Cortex of kidney (tissue), 1 donor: ENCODE measurements at places on chromosomes 12 and 14.

DNA sequence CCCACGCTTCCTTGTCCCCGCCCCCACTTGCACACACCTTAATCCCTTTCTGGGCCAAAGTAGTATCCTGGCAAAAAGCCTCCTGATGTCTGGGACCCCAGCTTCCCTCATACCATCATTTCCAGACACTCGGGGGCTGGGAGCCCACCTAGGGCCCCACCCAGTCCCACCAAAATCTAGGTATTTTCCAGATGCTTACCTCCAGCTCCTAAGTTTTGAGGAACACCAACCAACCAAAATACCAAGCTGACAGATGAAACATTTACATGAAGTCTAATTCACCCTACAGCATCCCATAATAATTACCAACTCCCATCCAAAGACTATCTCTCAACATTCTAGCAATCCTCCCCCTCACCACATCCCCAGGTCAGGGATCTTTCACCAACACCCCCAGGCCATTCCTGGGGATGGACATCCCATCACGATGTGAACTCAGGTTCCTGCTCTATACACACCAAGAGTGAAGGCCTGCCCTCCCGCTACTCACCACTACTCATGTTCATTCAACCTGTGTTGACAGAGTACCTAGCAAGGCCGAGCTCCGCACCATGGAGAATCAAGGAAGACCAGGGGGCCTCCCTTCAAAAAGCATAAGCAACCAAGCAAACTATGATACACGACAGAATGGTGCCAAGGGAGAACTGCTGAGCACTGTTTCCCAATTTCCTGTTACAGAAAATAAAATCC is 1.6 kb upstream of the CHD4 start:
- no peak for DNase-seq

- no peak for DNase-seq
Measured at GRCh38 chr14:75727124-75727523, 66.1 kb downstream of the TTLL5 start.

DNA sequence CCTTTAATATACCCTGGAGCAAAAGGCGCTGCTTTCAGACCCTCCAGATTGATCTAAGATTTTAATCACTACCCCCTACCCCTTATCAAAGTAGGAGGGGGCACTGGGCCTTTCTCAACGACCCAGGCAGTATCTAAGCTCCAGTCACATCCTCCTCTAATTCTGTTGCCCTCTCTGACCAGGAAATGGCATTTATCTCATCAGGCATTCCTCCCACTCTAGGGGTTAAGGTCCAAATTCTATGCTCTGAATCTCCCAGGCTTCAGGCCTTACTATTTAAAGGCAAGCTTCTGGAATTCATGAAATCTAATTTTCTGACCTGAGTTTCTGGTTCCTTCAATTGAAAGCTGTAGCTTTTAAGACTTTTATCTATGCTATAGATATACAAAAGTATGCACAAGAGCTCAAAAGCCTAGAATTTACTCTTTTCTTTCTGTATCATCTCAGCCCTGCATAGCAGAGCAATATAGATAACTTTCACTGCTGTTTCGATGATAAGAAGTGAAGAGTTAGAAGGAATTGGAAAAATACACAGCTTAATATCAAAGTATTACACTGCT is 622.9 kb downstream of the RPS29 start:
- no peak for DNase-seq

DNA sequence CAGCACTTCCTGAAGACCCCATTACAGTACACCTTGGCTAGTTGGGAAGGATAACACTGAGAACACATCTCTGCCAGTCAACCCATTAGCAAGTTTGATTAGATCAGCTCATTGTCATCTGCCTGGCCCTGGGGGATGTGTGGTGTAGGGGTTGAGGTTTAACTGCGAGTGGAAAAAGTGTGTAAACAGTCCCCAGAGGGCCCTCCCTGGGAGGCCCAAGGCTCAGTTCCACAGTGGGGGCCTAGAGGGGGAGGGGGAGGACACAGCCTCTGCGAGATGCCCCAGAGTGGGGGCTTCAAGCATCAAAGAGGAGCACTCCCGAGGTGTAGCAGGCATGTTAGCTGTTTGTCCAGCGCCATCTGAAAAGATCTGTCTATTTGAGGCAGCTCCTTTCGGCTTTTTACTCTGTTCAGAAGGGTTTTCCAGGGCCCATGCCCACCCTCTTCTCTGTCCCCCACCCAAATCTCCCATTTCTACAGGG is 344 bp downstream of the LPAR5 start:
- DNase-seq, result no peak

DNA sequence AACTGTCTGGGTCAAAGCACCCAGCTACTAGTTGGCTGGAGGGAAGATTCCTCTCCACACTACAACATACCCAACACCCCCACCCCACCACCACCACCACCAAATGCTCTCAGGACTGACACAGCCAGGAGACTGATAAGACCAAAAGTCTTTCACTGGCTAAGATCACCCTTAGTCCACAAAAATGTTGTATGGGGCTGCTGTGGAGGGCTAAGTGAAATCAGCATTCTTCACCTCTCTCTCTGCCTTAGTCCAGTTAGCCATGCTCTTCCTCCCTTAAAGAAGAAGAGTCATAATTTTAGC is 106.2 kb downstream of the NUAK1 start:
- DNase-seq, result no peak

- no peak for DNase-seq
Measured at GRCh38 chr12:131803961-131804521, 24.2 kb upstream of the MMP17 start.

- DNase-seq, result no peak
Measured at GRCh38 chr12:12592930-12593329, 18.7 kb upstream of the CREBL2 start.

DNA sequence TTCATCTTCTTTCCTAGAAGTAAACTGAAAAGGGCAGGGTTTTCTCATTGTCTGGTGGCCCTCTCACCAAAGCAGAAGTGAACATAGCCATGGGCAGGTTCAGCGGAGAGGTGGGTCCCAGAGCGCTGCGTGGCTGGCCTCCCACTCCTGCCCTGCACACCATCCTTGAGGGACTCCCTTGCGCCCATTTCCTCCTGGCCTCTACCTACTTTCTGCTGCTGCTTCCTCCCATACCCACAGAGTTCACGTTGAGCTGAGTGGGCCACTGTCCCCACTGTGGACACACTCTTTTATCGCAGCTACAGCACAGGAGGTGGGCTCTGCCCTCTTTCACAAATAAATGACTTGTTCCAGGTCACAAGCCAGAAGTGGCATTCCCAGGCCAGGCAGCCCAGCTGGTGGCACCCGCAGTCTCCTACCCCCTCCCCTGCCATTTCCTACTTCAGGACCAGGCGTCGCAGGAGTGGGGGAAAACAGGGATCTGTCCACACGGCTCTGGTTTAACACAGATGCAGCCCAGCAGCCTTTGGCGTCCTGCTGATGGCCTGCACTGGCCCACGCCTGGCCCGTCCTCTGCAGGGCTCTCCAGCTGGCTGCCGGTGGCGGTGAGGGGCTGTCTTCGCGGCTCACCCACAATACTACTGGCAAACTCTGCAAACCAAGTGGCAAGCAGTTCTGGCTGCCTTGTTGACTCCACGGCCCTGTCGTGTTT is 4.9 kb downstream of the SIVA1 start:
- DNase-seq, result no peak

- DNase-seq, result no peak
Measured at GRCh38 chr12:95205685-95206084, 11.6 kb downstream of the FGD6 start.

- no peak for DNase-seq
Measured at GRCh38 chr14:55715889-55716288, 135.9 kb downstream of the KTN1 start.

DNA sequence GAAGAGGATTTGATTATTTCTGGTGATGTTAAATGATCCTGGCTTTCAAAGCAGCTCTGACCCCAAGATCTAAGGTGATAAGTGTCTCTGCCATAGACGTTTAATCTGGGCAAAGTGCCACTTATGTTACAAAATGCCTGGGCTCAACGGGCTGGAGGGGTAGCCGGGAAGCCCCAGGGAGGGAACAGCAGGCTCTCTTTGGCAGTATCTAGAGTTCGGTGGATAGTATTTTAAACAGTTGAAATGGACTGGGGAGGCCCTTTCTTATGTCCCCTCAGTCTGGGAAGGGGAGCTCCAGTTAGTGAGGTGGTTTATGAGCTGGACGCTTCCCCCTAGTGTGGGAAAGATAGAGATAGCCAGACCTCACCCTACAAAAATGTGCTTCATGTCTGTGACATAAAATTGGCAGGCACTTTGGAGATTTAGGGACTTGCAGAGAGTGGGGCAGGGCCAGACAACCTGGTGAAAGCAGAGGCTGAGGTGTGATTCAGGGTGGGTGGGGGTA is 5.5 kb upstream of the HOXC11 start:
- DNase-seq, result no peak

- no peak for DNase-seq
Measured at GRCh38 chr12:113194971-113195391, 9.5 kb downstream of the RITA1 start.

DNA sequence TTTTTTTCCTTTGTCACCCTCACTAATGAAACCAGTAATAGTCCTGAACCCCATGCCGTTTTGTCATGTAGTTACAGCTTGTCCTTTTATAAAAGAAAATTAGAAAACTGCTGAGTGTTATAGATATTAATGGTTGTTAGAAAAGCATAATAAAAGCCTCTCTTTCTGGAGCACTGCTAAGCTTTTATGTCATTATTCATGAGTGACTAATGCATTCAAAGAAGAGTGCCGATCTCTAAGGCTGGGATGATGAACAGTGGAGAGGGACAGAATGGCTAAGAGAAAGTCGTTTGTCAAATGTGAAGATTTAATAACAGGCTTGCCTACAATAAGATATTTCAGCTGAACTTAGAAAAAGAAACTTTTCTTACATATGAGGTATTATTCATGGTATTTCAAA is 121.6 kb downstream of the MGAT4C start:
- no peak for DNase-seq

- DNase-seq, result no peak
Measured at GRCh38 chr12:58176296-58176869, 235.0 kb downstream of the ATP23 start.

GRCh38 chr12:56808954-56809353 is 45.8 kb downstream of the HSD17B6 start:
- DNase-seq, result no peak

GRCh38 chr14:92609955-92610354 is 96.4 kb downstream of the RIN3 start:
- DNase-seq, result no peak

GRCh38 chr12:76111209-76111749 is 26.8 kb upstream of the NAP1L1 start:
- no peak for DNase-seq

DNA sequence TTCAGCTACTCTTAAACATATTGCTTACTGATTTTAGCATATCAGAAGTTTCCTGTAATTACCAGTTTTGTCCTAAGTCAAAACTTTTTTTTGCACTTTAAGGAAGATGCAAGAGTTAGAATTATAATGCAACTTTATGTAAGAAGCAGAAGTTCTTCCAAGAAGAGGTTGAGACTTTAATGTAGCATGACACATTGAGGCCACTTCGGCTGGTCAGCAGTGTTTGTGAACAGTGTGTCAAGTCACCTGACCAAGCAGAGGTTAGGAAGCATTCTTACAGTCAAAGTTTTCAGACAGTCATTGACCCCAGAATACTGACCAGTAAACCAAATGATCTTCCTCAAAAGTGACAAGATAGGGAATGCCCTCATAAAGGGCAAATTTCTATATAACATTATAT is 15.2 kb downstream of the FGFR1OP2 start:
- DNase-seq, result no peak

DNA sequence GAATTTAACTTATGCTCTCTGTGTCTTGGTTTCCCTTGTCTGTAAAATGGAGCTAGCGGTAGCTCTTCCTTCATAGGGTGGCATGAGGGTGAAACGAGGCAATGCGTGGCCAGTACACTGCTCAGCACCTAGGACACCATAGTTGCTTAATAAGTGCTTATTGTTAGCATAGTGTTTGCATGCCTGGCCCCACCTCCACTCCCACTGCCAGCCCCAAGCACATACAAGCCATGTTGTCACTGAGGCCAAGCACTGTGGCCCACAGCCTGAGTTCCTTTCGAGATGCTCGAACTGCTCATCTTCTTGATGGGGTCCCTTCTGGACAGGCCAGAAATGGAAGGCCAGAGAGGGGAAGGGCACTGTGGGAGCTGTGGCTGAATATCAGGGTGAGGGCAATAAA is 839 bp downstream of the FICD start:
- no peak for DNase-seq

- DNase-seq, result no peak
Measured at GRCh38 chr14:62270236-62270635, 508.0 kb downstream of the SNAPC1 start.

DNA sequence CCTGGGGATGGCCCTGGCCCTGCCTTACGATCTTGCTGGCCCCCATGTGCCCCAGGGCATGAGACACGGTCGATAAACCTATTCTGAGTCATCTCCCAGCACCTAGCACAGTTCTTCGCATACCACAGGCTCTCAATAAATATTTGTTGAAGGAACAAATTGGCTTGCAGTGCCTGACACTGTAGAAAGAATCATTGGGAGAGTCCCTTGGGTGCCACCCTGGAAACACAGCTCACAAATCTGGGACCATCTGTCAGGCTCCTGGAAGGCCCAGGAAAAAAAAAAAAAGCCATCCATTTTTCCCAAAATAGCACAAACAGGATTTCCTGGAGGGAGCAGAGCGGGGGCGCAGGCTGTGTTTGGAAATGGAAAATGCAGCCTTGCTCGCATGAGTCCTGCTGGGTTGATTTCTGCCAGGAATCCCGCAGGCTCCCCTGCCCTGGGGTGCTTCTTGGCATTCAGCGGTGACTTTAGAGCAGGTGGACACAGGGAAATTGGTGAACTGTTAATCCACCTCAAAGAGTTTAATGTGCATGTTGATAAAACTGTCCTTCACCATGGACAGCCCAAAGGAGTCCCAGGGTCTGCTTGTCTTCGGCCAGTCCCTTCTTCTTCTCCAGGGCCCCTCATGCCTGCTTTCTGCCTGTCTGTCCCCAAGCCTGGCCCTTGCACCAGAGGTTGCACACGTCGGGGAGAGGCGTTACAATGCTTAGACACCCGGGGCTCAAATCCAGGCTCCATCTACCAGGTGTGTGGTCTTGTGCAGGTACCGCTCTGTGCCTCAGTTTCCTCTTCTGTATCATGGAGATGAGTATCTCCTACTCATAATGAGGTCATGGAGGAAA is 106.1 kb upstream of the RFLNA start:
- no peak for DNase-seq

DNA sequence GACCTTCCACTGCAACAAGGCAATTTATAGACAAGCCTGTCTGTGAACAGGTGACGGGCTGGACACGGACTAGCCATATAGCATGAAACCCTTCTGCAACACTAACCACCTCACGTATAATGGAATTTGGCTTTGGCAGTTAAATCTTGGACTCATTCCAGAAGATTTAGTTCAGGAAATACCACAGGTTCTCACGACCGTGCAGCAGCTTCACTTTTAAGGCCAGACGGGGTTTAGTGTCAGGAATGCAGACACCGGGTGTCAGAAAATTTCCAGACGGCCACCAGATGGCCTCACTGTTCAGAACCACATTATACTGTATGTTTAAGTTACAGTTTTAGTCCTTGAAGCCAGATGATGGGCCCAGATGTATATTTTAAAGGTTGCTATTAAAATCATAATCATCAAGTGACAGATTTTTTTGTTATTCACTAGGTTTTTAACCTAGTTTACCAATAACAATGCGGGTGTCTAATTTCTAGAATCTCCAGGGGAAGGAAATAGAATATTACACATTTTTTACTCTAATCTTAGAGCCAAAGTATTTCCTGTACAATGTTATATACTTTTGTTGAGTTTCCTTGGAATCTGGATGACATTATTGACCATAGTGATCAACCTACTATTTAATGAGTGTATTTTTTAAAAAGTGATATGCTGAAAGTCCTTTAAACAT is 90.5 kb upstream of the TMPO start:
- no peak for DNase-seq
